Stimulated activated CD8-positive, alpha-beta memory T cell treated with anti-CD3 and anti-CD28 coated beads, Interleukin-15, amount 100 ng/mL, for 48 hours (primary cell): ENCODE measurements at places on chromosomes 6 and 20.

DNA sequence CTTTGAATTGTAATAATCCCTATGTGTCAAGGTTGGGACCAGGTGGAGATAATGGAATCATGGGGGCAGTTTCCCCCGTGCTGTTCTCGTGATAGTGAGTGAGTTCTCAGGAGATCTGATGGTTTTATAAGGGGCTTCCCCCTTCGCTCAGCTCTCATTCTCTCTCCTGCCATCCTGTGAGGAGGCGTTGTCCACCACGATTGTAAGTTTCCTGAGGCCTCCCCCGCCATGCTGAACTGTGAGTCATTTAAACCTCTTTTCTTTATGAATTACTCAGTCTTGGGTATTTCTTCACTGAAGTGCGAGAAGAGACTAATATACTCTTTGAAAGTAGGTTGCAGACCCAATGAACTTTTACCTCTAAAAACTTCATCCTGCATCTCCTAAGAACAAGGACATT is 39.2 kb upstream of the KCNG1 start:
- peak; percentile 69 for DNase-seq

GRCh38 chr20:25368976-25369375 is 21.7 kb downstream of the ABHD12 start:
- no peak for DNase-seq

DNA sequence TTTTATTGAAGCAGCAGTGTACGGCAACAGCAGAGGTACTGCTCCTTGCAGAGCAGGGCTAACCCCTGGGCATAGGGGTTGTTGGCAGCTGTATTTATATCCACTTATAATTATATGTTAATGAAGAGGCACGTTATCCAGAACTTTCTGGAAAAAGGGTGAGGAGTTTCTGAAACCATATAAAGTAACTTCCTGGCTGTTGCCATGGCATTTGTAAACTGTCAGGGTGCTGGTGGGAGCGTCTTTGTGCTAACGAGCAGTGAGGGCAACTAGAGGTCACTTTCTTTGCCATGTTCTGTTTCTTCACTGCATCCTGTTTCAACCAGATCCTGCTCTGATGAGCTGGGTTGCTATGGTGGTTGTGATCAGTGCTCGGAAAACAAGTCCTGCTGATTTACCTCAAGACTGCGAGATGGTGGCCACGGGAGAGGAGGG is 11.1 kb upstream of the ARFGEF2 start:
- DNase-seq: no peak

DNA sequence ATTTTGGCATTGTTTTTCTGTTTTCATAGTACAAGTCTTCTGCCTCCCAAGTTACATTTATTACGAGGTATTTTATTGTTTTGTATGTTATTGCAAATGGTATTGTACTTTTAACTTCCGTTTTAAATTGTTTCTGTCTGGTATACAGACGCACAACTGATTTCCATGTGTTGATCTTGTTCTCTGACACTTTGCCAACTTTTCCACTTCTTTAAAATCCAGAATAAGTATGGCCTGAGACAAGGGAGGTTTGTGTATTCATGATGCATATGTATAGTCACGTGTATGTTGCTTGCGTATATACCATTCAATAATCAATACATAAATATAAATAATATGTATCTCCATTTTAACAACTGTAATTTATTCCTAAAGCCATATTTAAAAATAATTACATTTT is 41.2 kb downstream of the THBS2 start:
- DNase-seq: no peak

GRCh38 chr20:10763112-10763511 is 89.3 kb upstream of the JAG1 start:
- DNase-seq: no peak

- no peak for DNase-seq
Measured at GRCh38 chr6:19849755-19850154, 12.6 kb downstream of the ID4 start.

DNA sequence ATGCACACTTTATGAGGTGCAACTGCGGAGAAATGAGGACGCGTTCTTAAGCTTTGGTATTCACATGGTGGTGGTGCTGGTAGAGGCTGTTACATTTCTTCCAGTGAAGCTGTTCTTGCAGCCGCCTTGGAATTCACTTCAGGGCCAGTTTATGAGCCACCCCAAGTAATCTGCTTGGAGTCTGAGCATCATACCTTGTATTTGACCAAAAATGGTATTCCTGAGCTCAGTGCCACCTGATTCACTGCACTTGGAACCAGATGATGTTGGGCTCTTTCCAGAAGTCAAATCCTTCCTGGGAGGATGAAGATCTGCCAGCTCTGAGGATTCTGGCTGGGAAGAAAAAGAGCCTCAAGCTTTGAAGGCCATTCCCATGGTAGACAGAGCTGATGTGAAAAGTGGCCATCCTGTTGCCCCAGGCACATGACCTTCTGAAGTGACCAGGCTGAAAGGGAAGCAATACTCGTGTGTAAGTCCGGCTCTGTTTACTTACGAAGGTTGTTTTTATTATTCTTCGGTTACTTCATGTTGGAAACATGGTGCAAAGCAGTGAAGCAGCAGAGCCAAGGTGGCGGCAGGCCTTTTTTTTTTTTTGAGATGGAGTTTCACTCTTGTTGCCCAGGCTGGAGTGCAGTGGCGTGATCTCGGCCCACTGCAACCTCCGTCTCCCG is 7.7 kb downstream of the MANBAL start:
- DNase-seq: no peak

DNA sequence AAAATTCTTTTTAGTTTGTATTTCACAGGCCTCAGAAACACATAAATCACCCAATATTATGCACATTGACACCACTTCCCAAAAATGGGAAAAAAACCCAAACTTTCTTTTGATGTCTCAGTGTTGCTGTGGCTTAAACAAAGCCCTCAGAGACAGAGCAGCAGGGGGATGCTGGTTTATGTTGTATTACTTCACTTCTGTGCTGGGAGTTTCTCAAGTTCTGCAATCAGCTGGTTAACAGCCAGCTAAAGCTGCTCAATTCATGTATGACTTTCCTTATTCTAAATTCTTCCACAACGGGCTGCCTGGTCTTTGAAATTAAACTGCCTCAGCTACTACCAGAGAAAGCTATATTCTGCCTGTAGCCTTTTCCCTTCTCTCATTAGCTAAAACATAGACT is 5.6 kb downstream of the FILIP1 start:
- no peak for DNase-seq

DNA sequence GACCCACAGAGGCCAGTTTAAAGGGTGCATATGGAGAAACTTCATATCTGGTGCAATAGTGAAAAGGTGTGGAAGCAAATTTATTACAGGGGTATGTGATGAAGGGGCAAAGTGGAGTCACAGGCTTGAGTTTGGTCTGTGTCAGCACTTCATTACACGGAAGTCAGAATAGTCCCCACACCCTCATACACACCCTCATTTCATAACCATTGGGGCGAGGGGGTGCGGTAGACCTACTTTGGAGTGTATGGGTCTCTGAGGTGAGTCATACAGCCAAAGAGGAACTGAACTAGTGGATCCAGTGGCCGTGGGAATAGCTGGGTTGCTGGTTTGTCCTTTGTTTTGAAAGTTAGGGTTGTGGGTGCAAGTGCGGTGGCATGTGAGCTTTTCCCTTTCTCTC is 3.3 kb downstream of the TM9SF4 start:
- no peak for DNase-seq

DNA sequence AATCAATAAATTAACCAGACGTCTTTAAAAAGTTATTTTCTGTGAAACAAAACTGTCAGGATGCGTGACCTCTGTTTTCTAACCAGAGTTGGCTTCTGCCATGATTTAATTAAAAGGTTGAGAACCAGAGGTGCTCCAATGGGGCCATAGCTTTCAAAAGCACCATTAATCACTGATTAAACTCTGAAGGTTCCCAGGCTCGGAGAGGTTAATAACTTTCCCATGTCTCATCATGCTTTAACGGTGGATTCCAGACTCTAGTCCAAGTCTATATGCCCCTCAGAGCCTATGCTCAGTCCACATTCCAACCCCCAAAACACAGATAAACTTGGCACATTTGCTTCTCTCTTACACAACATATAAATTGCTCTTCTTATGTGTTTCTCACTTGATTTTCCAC is 95.5 kb downstream of the SNAP91 start:
- no peak for DNase-seq

DNA sequence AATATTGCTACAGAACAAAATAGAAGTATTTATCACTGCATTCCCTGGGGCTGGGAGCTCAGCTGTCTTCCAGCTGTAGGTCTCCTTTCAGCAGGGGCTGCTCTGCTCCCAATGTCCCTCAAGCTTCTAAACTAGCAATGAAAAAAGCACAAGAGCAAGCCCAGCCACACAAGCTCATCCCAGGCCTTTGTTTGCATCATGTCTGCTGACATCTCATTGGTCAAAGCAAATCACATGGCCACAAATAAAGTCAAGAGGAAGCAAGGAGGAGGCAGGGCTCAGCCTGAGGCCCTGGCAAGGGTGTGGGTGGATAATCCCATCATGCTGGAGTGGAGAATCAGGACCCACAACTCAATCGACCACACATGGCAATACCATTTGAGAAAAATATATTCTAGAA is 2.2 kb upstream of the BFSP1 start:
- DNase-seq: no peak

GRCh38 chr6:91013511-91013910 is 426.6 kb upstream of the MAP3K7 start:
- DNase-seq: no peak

- no peak for DNase-seq
Measured at GRCh38 chr20:64162239-64162910, 1.9 kb upstream of the MYT1 start.

DNA sequence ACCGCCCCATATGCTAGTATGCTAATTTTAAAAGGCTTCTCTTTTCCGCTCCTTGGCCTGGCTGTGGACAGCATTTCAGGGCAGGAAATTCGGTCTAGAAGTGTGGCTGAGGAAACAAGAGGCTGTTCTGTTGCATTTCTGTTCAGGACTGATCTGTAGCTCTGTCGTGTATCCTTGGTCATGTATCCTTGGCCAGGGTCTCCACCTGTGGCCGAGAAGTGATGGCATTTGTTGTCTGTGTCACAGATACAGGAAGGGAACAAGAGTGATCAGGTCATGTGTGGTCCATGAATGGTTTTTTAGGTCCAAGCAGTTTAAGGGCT is 300.5 kb upstream of the SUPT3H start:
- no peak for DNase-seq

DNA sequence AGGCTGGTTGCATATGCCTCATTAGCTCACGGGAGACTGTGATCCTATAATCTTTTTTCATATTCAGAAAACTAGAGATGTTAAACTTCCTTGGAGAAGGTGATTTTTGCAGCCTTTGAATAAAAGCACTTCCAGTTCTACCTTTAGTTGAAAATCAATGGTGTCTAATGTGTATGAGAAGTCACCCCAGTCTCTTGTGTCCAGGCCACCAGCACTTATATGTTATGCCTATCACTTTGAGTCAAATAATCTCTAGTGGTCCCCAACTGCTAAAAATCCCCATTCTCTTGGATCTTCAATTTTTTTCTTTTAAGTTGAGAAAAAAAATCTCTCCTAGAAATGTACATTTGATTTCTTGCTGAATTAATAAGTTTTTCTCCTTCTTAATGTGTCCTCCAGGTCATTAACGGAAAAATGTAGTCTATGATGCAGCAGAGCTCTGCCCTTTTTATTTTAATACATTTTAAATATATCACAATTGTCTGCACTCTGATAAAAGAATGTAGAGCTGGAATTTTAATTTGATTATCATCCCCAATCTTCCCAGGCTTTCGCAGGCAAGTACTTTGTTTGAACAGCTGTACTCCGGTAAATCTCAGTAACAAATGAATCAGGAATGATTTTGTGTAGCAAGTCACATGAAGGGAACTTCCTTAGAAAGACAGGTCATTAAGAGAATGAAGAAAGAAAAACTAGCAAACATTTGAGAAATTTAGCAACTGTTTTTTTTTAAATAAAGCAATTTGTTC is 147.0 kb downstream of the SOX4 start:
- no peak for DNase-seq

DNA sequence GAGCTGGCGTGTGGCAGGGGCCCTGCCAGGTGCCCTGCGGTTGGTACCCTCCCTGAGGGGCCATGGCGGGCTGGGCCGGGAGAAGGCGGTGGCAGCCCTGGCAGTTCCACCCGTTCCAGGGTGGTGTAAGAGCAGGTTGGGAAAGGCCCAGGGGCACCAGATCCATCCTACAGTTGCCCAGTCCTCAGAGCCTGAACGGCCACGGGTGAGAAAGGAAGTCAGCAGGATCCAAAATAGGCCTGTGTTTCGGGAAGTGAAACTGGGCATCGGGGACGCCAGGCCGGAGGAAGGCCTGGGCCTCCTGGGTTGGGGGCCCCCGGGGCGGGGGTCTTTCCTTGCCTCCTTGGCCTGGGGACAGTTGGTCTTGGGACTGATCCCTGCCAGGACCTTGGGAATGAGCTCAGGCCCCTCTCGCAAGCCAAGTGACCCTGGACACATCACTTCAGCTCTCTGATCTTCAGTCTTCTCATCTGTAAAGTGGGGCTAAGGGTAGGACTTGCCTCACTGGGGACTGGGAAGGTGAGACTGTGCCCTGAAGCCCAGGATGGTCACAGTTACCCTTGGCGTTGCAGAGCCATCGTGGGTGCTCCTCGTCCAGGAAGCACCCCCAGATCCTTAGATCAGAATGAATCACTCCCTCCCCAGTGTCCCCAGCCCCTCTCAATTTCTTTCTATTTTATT is 18.1 kb upstream of the NOL4L start:
- DNase-seq: no peak

DNA sequence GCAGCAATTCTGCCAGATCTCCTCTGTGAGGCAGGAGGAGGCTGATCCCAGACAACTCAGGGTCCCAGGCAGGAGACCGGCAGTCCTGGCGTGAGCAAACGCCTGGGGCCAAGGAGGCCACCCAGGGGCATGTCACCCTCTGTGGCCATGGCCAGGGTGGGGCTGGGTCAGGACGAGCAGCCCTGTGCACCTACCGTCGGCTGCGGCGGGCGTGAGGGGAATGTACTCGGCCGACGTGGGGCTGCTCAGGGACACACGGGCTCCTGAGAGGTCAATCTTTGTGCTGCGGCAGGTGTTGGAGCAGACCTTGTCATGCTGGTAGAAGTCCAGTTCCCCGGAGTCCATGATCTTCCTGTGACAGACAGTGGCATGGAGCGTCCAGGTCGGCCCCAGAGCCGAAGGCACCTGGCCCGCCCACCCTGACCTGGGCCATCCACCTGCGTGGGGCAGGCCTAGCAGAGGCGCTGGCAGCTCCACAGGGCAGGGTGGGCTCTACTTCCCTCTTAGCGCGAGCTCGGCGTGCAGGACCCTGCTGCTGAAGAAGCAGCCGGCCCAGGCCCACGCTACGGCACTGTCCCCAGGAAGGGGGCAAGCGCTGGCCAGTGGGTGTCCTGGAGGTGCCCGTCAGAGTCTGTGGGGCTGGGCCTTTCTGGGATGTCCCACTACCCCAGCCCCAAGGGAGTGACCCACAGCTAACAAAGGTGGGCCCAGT is 21.5 kb upstream of the HELZ2 start:
- no peak for DNase-seq

- DNase-seq: no peak
Measured at GRCh38 chr6:158760618-158761250, 58.4 kb downstream of the EZR start.

DNA sequence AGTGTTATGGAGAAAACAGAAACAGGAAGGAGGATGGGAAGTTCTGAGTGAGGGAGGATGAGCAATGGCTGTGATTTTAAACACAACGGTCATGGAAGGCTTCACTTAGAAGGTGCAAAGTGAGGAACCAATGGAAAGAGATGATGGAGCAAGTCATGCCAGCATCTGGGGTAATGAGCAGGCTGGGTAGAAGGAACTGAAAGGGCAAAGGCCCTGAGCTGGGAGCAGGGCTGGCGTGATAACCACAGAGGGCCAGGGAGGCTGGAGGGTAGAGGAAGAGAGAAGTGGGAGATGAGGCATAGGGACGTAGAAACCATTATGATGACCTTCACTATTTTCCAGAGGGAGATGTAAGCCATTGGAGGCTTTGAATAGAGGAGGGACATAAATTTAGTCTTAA is 43.6 kb downstream of the NHLRC1 start:
- DNase-seq: no peak
